Fibroblast of villous mesenchyme (primary cell): ENCODE measurements at places on chromosomes 16 and 17. TPM values are rescaled to one million over a fixed set of nuclear protein-coding genes. Genes with fewer than 3 reads are reported as not detected.

Gene HBA2
- not detected in 2 replicates for total RNA-seq

Gene TVP23B
- 45.1 and 92.8 TPM in 2 replicates for total RNA-seq

Gene PDILT
- total RNA-seq, result not detected in 2 replicates

Gene MT2A
- 21.2 and 76.0 TPM in 2 replicates for total RNA-seq

Gene RRAD
- 12.5 and 15.1 TPM in 2 replicates for total RNA-seq

Gene LAT
- total RNA-seq, result 0.43 and 0.64 TPM in 2 replicates

Gene FNDC8
- total RNA-seq, result not detected in 2 replicates

Gene DHRS7C
- total RNA-seq, result not detected in 2 replicates

DNA sequence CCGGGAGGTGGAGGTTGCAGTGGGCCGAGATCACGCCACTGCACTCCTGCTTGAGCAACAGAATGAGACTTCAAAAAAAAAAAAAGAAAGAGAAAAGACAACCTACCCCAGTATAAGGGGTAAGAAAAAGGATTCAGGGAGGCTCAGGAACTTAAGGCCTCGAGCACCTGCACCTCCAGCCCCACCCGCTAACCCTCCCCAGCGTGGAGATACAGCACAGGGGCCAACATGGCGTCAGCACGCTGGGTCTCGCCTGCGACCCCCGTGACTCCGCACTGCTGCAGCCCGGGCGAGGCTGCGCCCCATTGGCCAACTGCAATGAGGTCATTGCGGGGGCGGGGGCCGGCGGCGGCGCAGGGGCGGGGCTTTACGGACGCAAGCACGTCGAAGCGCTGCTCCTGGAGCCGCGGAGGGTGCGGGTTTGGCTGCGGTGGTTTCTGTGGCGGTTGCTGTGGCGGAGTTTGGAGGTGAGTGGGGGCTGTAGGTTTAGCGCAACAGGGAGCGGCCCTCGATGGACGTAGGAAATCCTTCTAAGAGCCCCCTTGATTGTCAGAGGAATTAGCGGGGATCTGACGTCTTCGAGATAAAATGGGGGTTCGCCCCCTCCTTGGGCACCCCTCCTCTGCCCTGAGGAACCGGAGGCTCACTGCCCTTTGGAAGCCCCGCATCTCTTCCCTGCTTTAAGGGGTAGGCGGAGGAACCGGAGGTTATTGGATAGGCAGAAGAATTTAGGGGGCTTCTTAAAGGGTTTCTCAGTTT, at the start of gene ATP6V0A1:
Gene ATP6V0A1, plus strand, starts transcription at position 382 of the 759 bp plus-strand sequence. CDS start 2,017 bp downstream, outside the sequence.
- peak; percentile 92 for DNase-seq

DNA sequence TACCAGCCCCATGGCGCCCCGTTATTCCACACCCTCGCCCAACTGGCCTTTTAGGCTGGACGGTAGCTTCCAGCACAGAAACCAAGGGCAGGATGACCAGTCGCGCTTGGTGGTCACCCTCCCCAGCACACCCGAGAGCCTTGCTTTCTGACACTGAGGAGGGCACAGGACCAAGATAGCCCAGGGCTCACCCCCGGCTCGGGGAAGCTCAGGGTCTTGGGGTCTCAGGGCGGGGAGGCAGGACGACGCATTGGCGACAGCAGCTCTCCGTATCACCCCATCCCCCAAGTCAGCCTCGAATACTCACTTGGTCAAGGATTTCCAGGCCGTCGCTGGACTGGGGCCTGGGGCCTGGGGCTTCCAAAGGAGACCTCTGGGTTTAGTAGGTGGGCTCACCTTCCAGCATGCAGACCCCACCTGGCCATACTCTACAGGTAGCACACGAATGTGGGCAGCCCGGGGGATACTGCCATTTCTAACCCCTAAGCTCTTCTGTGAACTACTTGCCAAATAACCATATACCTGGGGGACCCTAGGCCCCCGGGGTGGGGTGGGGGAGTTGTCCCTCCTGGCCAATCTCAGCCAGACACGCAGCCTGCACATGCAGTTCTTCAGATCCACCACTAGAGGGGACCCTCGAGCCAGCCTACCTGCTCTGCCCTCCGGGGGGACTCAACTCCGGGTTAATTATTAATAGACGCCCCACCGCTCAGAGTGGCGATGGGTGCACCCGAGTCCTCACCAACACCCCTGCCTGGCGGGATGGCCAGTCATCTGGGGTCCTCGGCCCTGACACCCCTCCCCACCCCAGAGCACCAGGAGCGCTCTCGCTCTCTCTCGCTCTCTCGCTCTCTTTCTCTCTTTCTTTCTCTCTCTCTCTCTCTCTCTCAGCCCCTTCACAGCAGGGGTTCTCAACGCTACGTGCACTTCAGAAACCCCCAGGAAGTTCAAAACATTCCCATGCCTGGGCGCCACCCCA, 30.0 kb downstream of the TBC1D16 start:
- no peak for DNase-seq

GRCh38 chr17:78661093-78661770, 84.0 kb upstream of the DNAH17 start:
- DNase-seq, result no peak

- no peak for DNase-seq
Observed at GRCh38 chr17:57644326-57644725, 100.8 kb downstream of the CCDC182 start.

- DNase-seq, result peak; percentile 82
Observed at GRCh38 chr17:78915872-78916632, 9.1 kb downstream of the TIMP2 start.

- DNase-seq, result peak; percentile 53
Observed at GRCh38 chr16:17519101-17519955, 48.6 kb upstream of the XYLT1 start.

DNA sequence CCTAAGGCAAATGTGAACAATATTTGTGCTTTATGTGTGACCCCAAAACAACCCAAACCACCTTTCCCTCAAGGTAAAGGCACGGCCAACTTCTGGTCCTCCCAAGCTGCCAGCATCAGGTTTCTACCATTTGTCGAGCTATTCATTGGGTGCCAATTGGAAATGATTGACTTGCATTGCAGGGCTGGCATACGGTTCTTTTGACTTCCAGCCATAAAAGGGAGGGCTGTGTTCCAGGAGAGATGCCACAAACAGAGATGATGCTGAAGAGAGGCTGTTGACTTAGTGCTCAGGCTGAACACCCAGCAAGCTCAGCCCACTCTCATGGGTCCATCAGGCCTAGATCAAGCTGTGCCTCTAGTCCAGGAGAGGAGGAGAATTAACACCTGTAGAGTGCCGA, 252.4 kb downstream of the GRIN2A start:
- no peak for DNase-seq

DNA sequence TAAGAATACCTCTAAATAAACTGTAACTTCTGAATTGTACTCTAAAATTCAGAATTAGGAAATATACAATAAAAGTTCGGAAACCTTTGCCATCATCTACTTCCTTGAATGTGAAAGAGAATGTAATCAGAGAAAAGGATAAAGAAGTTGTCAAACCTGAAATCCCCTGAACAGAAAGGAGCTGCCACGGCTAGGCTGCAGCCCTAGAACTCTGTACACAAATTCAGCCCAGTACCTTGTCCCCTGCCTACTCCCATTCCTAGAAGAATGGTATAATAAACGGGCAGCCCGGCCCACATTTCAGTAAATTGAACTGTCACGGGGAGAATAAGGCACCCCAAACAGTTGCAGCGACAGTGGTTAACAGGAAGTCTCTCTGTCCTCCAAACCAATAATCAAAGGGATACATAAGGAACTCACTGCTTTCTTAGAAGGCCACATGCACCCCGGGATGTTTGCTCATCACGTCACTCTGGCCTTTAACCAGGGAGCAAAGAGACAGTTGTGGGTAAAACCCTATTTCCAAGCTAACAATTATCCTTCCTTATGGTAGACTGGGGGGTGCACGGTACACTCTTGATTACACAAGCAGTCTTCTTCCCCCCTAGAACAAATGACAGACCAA, 24.3 kb upstream of the RFFL start:
- no peak for DNase-seq

DNA sequence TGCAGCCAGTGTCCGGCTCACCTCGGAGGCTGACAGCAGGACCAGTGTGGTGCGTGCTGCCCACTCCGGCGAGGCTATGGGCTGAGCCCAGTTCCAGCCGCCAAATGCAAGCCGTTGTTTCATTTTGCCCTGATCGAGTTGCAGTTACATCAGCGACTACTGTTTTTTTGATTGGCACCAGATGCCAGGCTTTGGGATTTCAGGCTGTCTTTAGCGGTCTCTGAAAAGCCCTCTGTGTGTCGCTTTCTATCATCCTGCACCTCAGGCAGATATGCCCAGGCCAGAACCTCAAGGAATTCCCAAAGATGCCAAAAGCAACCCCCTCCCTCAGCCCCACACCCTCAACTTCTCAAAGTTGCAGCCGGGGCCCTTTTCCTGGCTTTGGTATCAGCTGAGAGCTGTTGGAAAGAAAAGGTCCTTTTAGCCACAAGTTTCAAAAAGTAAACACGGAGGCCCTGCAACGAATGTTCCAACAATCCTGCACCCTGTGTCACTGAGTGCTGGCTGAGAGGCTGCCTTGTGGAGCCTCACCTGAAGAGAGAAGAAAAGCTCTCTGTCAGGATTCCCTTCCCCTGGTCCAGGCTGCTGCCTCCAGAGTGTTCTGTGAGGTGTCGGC, 58.9 kb downstream of the WWP2 start:
- DNase-seq, result peak; percentile 42

- DNase-seq, result peak; percentile 2
Observed at GRCh38 chr16:59698346-59699020, 964.4 kb upstream of the GOT2 start.

- DNase-seq, result peak; percentile 56
Observed at GRCh38 chr16:81429045-81429521, 15.5 kb upstream of the CMIP start.
